ENCODE measurements at places on chromosomes 3 and 15.

DNA sequence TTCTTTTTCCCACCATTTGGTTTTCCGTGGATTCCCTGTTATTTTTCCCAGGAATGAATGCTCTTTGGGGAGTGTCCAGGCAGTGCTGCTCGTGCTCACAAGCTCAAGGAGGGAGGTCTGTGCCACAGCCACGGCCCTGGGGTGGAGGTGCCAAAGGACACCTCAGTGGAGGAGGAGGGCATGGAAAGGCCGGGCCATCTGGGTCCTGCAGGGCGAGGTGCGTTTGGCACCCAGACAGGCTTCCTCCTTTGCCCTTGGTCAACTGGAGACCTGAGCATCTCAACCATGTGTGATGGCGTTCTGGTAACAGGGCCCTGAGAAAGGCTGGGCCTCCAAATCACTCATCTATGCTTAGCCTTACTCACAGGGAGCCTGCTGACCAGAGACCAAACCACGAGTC, 25.4 kb downstream of the KY start:
- DNase-seq: no peak

GRCh38 chr15:48722764-48723661, 77.5 kb upstream of the FBN1 start:
- no peak for DNase-seq

- DNase-seq: no peak
These were observed 194.7 kb downstream of the DTWD1 start for GRCh38 chr15:49815526-49815925.

GRCh38 chr3:123005291-123005690, 22.3 kb downstream of the SEMA5B start:
- no peak for DNase-seq

GRCh38 chr15:45030743-45031142, 7.7 kb downstream of the SORD start:
- DNase-seq: no peak

All from CD4-positive, alpha-beta T cell treated with Interleukin-21 for 1 hour (primary cell).